ENCODE measurements at places on chromosomes 5 and 9.

DNA sequence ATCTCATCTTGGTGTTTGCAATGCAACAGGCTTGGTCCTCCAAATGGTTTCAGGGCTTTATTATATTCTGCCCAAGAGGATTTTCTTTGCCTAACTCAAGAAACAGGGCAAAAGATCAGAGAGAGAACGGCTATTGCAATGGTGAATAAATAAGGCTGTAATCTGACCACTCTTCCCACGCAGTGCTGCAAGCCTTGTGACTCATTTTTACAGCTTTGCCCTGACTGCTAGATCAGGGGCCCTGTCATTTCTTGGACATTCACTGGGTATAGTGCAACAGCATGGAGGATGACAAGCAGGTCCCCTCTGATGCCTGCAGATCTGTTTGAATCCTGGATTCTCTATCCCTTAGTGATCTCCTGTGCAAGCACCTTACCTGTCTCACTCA is 459.1 kb downstream of the EBF1 start:
- DNase-seq, result no peak

GRCh38 chr5:54876-55569 is 36.9 kb upstream of the PLEKHG4B start:
- DNase-seq, result no peak

- DNase-seq, result no peak
Measured at GRCh38 chr5:68217047-68217355, 1.4 kb downstream of the PIK3R1 start.

DNA sequence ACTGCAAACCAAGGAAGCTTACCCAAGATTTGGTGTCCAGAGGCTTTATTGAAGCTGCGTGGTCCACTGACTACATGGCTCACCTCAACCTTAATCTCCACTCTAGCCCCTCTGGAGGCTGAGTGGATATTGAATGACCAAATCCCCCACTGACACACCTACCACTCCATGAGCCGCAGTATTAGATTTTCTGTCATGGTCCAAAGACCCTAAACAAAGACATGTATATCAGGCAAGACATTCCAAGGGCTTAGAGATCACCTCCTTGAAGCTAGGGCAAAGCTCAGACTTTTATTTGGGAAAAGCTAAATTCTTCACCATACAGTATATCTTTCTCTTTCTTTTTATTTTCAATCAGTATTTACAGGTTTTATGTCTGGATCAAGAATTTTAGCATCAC is 346.2 kb upstream of the CTNND2 start:
- DNase-seq, result no peak

GRCh38 chr9:91186632-91187108 is 175.0 kb downstream of the AUH start:
- DNase-seq, result no peak

DNA sequence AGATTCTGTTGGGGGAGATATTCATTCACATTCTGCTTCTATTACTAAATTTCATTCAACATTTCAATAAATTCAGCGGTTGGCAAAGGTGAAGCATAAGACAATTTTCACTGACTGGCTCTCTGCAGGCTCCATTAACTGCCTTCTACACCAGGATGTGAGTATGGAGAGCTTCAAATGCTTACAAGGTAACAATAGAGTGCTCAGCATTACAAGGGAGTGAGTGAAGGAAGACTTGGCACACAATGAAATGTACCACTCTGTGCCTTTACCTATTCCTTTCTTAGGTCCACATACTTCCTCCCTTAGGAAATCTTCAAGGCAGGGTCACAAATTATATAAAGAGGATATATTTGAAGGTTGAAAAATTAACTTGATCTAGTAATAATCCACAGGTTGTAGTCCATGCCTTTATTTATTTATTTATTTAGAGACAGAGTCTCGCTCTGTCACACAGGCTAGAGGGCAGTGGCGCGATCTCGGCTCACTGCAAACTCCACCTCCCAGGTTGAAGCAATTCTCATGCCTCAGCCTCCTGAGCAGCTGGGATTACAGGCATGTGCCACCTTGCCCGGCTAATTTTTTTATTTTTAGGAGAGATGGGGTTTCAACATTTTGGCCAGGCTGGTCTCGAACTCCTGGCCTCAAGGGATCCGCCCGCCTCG is 76.6 kb upstream of the FAM169A start:
- DNase-seq, result no peak

DNA sequence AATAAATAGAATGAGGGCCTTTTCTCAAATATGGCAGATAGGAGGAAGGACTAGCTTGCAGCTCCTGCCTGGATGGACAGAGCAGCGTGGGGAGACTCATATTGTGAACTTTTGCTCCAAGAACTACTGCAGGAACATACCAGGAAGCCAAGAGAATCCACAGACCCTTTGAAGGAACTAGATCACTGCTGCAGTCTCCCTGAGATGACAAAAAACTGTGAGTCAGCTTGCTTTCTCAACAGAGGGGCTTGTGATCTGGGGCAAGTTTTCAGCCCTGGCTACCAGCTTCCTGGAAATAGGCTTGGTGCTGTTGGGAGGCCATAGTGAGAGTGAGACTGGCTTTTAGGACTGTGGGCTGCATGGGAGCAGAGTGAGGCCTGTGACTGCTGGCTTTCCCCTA is 170.6 kb upstream of the TRIM32 start:
- no peak for DNase-seq

DNA sequence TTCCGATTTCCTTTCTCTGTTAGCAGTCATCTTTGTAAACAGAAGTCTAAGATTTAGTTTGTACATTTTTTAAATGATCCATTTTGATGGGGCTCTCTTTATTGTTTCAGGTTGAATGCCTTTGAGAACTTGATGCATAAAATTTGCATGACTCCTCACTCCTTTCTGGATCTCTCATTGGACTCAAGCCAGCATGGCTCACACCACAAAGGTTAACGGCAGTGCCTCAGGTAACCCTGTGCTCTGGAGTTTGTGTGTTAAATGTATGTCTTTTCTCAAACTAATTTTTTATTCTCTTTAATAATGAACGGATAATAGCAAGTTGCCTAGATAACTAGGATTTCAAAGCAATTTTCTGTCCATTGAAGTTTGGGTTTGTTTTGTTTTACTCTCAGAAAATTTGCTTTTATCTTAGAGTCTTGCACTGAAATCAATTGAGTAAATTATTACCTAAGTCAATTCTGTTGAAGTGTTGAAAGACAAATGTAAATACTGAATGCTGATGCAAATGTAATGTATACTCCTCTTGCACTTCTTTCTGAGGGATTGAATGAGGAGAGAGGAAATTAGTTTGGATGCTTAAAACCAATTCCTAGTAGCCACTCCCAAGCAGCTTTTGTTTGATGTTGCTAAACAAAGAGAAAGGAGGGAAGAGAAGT is 164.6 kb upstream of the DMRT1 start:
- no peak for DNase-seq

GRCh38 chr9:89021154-89021803 is 30.0 kb downstream of the S1PR3 start:
- DNase-seq, result no peak

GRCh38 chr9:131421691-131422090 is 27.8 kb downstream of the PRRC2B start:
- DNase-seq, result no peak

- DNase-seq, result no peak
Measured at GRCh38 chr9:36597412-36598178, 24.9 kb downstream of the MELK start.

DNA sequence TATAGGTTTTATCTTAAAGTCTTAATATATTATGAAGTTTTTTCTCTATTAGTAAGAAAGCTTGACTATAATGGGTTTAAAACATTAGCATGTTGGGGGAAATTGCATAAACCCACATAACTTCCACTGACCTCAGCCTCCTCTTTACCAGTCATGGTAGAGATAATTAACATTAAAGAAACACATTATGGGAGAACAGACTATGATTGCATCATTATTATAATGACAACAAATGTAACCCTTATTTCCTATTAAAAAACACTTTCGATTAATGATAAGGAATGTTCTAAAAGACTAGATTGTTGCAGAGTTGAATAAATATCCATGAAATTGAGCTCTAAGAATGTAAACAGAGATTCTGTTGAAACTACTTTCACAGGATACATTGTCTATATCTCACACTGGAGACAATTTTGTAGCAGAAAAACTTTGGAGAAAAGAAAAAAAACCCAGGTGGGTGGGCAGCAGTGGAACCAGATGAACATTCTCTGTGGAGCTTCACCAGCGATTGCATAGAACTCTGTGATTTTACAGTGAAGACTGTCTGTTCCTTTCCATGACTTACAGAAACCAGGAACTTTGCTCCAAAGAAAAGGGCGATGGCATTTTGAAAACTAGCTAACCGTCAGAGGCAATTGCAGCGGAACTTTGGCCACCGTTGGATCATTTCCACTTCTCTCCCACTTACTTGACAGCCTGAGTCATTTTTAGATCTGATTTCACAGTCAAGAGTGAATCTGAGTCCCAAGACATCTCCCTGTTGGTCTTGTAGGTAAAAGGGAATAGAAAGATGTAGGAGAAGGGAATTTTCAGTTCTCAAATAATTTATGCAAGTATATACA is 21.0 kb upstream of the ERAP2 start:
- DNase-seq, result no peak

DNA sequence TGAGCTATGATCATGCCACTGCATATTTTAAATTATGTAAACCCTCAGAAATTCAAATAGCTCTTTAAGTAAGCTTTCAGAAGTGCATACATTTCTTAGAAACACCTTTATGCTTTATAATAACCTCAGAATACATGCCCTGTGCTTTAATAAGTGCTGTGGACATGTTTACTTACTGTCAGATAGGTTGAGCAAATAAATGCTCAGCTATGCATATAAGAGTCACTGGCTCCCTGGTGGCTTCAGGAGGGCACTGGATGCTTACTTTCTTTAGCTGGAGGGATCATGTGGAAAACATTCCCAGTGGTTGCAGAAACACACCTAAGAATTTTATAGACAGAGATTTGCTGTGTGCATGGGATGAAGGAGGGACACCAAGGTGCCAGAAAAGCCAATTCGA is 74.4 kb downstream of the PDE6A start:
- DNase-seq, result no peak

DNA sequence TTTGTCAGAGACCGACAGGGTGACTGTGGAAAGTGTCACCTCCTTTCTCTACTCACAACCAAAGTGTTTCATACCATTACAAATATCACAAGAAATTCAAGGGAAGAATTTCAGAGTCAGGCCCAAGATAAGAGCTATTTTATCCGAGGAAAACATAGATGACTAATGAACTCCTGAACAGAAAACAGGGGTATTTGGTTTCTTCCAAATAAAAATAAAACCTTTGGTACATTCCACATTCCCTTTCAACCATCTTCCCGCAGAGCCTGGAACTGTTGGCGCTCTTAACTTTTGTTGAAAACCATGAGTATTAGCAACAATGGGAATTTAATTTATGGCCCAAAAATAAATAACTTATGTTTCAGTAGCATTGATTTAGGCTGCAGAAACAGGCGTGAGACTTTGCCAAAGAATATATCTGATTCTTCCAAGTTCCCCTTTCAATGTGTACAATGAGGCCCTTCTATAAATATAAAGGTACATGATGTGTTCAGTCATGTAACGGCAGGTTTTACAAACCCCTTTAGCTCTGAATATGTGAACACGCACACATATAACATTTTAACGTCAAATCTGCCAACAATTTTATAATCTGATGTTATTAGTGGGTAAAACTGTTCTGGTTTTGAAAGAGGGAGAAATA is 69.5 kb downstream of the RETREG1 start:
- no peak for DNase-seq

DNA sequence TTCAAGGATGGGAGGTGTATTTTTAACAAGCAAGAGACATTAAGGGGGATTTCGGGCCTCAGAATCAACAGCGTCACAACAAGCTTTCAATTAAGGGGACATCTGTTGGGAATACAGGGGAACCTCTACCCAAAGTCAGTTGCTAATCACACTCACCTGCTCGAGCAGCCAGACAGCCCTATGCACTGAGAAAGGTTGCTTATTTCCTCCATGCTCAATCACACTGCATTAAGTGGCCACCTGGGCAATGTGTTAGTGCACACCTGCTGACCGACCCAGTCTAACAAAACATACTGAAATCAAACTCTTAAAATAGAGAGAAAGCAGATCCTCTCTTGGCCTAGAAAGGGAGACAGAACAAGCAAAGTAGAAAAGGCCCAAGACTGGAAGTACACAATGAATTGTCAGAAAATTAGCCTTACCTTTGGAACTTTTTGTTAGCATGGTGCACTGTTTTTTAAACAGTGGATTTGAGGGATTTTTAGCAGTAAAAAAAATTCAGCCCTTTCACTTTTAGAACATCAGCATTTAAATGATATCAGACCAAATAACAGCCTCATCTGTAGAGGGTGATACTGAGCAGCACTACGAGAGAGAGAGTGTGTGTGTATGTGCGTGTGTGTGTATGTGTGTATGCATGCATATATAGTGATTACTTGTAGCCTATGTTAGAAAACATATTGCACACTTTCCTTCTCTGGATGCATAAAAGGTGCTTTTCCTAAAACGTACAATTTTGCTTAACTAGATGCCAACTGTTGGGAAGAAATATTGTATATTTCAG is 1118.6 kb upstream of the DMAC1 start:
- DNase-seq, result no peak

GRCh38 chr9:110101531-110102161 is 106.3 kb downstream of the C9orf152 start:
- no peak for DNase-seq

DNA sequence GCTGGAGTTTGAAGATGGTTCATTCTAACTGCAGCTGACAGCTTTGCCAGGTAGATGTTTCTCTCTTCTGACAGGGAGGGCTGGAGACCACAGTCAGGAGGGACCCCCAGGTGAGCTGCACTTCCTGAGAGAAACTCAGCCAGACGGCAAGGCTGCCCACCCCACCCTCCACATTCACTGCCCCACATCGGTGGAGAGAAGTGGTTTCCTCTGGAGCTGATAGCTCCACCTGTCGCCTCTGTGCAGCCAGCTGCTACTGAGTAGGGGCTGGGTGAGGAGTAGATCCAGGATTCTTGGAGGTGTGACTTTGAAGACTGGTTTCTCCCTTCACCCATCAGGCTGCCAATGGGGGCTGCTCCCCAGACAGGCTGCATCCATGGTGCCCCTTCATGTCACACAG is 175.0 kb downstream of the CARTPT start:
- no peak for DNase-seq

DNA sequence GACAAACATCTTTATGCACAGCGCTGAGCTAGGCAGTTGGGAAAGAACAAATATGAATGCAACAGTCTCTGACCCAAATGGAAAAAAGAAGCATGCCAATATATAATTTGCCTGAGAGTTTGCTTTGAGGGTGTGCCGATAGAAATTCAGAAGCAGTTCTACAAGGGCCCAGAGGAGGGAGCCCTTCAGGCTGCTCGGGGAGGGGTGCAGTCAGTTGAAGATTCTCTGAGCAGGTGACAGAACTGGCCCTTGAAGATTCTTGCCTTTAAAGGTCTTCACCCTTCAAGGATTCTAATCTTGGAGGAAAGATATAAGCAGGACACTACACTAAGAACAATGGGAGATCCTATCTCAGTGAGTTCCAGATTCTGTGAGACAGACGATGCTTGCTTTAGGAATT is 3.7 kb upstream of the PAPPA start:
- no peak for DNase-seq

GRCh38 chr5:60636001-60636400 is 64.0 kb downstream of the DEPDC1B start:
- DNase-seq, result no peak

DNA sequence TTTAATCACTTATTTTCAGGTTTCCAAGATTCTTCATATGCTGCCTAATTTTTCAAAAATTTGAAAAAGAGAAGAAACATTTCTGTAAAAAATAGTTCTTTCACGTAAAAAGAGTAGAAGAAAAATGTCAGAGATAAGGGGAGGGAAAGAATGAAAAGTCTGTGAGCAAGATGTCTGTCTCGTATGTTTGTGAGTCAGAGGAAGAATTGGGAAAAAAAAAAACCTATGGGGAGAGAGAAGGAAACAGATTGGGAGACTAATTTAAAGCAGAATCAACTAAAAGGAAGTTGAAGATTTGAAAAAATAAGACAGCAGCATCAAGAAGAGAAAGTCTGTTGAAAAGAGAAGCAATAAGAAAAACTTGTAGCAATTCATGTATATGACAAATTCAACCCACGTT is 456.3 kb downstream of the HINT1 start:
- DNase-seq, result no peak
